EL (cell line): ENCODE measurements at places on chromosomes 4 and X.

GRCh38 chrX:155896512-155896911, 15.4 kb downstream of the VAMP7 start:
- DNase-seq, result no peak

GRCh38 chr4:186889876-186890643, 166.4 kb upstream of the FAT1 start:
- no peak for DNase-seq

DNA sequence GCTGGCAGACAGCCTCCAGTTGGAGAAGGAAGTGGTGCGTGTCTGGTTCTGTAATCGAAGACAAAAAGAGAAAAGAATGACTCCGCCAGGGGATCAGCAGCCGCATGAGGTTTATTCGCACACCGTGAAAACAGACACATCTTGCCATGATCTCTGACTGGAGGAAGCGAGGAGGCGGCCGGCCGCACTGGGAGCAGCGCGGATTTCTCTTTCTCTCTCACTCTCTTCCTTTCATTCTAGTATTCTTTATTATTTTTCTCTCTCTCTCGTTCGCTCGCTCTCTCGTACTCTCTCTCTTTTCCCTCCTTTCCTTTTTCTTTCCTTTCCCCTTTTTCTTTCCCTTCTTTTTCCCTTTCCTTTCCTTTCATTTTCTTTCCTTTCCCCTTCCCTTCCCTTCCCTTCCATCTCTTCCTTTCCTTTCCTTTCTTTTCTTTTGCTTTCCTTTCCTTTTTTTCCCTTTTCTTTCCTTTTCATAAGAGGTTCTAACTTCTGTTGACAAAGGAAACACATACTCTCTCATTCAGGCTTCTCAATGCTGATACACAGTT, 1.2 kb downstream of the POU3F4 start:
- no peak for DNase-seq

- peak; percentile 11 for DNase-seq
Measured at GRCh38 chr4:23728971-23729370, 160.9 kb downstream of the PPARGC1A start.

- DNase-seq, result no peak
Measured at GRCh38 chr4:48673537-48673936, 106.5 kb downstream of the FRYL start.

GRCh38 chr4:115110191-115111181, 2.9 kb downstream of the NDST4 start:
- DNase-seq, result no peak

GRCh38 chr4:100870940-100871772, 353.3 kb upstream of the EMCN start:
- no peak for DNase-seq

DNA sequence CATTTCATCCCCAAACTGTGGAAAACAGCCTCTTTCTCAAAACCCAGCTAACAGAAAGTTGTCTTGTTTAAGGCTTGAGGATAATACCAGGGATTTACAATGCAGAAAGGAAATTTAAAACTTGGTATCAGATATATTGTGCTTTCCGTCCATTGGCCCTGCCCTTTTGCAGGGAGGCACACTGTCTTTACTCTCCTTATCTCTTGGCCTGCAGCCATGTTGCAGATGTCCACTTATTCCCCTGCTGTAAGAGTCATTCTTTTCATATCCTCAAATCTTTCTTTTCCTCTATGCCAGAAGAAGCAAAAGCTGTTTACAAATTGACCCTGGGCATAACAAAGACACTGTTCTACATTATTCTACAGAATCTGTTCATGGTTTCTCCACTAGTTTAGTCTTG, 75.6 kb upstream of the DYNLT3 start:
- DNase-seq, result no peak

DNA sequence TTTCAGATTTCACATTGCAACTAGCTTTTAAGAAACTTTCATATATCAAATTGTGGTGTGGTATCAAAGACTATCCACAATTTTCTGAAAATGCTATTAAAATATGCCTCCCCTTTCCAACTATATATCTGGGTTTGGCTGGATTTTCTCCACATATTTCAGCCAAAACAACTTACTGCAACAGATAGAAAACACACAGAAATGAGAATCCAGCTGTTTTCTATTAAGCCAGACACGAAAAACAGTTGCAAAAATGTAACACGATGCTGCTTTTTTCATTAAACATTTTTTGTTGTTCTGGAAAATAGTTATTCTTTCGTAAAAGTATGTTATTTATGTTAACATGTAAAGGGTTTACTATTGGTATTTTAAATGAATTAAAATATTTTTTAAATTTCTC, 33.1 kb downstream of the DCTD start:
- DNase-seq, result no peak

DNA sequence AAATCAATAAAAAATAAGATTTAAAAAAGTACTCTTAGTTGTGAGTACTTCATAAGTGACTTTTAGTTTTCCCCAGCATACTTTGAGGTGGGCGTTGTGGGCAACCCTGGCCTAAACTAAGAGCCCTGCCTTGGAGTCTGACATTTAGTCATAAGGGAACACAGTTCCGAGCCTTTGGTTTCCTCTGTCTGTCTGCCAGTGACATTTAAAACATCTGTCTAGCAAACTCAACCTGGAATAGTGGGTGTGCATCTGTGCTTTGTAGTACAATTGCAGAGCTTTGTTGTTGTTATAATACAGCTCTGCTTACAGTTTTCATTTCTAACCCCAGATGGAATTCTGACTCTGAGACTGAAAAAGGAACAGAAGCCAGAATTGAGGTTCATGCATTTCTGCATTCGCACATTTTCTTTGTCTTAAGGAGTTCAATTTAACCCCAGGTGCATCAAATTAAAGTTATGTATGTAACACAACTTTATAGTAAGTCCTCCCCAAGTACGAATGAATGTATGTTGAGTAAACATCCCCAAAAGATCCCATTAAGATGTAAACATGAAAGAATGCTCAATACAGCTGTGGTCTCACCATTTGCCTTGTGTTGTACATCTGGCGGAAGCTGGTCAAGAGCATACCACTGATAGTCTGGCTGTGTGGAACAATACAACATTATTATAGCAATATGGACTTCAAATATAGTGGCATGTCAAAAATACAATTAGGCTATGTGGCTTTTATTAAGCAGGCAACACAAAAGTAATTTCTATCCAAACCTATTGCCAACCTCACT, 25.9 kb downstream of the TNIP3 start:
- no peak for DNase-seq

- DNase-seq, result no peak
Measured at GRCh38 chr4:1794809-1795298, 1.8 kb downstream of the FGFR3 start.
